Stimulated activated CD8-positive, alpha-beta memory T cell treated with anti-CD3 and anti-CD28 coated beads, Interleukin-7, amount 100 ng/mL, for 1 hour (primary cell): ENCODE measurements at places on chromosomes 5 and 9.

DNA sequence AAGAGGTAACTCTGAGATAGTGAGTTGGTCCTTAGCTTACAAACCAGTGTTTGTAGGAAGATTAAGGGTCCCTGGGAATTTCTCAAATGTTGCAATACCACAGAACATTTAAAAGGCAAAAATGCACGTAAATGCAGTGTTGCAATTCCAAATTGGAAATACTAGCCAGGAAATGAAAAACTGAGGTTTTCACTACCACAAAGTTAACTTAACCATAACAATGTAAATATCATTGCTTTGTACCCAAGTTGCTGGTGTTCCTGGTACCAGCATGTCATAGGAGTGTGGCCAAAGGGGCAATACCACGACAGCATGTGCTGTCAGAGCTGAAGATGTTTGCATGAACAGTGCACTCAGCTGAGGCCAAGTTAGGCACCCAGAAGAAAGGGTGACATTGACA lies 382.9 kb downstream of the GLIS3 start:
- DNase-seq = no peak

DNA sequence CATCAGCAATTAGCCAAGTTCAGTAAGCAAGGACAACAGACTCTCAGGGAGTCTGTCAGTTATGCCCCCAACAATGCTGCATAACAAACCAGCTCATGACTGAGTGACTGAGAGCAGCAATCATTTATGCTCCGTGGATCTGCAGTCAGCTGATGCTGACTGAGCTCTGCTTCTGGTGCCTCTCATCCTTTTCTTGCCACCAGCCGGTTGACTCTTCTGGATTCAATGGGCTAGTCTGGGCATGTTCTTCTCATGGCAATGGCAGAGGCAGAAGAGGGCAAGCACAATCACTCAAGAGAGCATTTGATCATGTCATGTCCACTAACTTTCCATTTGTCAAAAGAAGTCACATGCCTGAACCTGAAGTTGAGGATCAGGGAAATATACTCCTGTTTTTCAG lies 157.0 kb upstream of the NTRK2 start:
- DNase-seq = no peak

DNA sequence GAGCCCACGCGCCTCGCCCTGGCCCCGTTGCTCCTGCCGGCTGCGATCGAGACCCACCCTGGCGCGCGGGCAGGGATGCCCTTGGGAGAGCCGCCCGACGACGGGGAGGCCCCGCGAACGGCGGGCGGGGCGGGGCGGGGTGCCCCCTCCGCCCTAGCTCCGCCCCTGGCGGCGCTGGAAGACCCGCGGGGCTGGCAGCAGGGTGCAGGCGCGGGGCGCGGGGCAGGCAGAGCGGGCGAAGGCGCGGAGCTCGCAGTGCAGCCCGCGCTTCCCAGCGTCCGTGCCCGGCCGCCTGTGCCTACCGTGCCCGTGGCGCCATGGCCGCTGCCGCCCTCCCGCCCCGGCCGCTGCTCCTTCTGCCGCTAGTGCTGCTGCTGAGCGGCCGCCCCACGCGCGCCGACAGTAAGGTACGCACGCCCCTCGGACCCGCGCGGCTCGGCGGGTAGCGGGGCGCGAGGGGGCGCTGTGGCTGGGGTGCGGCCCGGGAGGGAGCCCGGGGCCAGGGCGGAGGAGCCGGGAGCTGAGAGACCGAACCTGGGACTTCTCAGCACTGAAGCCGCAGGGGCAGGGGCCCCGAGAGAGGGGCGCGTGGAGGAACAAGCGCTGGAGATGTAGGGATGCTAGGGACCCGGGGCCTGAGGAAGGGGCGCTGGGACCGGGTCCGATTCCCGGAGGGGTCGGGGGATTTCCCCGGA lies at the start of gene OLFML2A:
Gene OLFML2A, plus strand, starts transcription at position 180 of the 695 bp plus-strand sequence. Its CDS starts 138 bp downstream, at position 318.
- no peak for DNase-seq

- DNase-seq = no peak
These were observed 1.9 kb upstream of the LRRC70 start for GRCh38 chr5:62576570-62577170.

- DNase-seq = no peak
These were observed 135.9 kb downstream of the ZSWIM6 start for GRCh38 chr5:61467766-61468482.

GRCh38 chr9:135152614-135153334 lies 65.3 kb downstream of the OLFM1 start:
- DNase-seq = no peak

DNA sequence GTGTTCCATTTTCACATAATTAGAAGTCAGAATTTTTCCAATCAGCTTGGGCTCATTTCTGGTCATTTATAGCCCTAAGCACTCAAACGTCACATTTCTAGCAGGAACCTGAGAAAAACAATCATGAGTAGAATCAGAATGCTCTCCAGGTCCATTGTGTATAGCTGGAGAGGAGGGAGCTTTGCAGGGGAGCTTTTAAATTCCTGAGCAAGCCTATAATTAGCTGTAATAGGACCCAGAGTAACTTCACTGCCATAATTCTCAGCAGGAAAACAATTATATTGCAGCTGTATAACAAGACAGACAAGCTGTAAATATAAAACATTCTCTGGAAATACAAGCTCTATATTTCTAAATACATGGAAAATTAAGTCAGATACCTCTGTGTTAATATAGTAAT lies 637.6 kb upstream of the SGCD start:
- DNase-seq = no peak

- no peak for DNase-seq
These were observed 461.9 kb upstream of the NUDT12 start for GRCh38 chr5:104024538-104024937.

- no peak for DNase-seq
These were observed 31.7 kb downstream of the MRPL22 start for GRCh38 chr5:154972476-154973080.

DNA sequence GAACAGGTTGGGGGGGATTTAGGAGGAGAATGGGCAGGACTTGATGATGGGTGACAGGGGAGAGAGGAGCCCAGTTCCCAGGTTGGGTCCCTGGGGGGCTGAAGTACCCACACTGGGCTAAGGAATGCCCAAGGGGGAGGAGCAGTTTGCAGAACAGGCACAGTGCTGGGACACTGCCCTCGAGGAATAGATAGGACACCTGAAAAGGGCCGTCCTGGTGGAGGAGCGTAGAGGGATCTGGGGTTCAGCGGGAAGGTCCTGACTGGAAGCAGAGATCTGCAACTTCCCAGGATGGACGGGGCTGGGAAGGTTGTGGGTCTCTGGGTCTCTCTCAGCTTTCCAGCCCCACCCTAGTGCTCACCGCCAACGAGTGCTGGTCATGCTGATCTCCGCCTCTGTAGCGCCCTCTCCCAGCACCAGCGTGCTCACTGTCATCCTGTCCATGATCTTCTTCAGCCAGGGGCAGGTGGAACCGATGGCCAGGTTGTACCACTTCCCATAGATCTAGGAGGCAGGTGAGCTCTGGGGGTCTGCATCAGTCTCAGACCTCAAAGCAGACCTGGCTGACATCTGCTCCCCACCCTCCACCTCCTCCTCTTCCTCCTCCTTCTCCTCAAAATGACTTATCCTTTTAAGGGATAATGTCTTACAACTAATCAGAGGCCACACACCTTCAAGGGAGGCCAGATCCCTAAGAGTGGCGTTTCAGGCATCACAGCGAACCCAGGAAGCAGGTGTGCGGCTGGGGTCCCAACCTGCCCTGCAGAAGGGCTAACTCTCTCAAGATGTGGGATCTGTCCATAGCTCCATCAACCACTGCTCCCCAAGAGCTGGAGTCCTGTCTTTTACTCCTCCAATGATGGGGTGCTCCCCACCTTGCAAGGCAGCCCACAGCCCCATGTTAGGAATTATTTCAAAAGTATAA lies 1.6 kb downstream of the AMBP start:
- DNase-seq = no peak

- DNase-seq = no peak
These were observed 27.6 kb downstream of the TPPP start for GRCh38 chr5:665541-665955.

GRCh38 chr9:135087489-135087792 lies at the start of gene OLFM1:
Gene OLFM1 (plus strand): TSS chr9:135087668. CDS start chr9:135087990, 322 bp downstream.
- no peak for DNase-seq

- DNase-seq = no peak
These were observed 27.7 kb downstream of the FUBP3 start for GRCh38 chr9:130606887-130607600.

- DNase-seq = peak; percentile 68
These were observed at the start of gene MRPL41 for GRCh38 chr9:137551264-137552021. Gene MRPL41 (plus strand): TSS chr9:137551879. CDS start chr9:137552082, 203 bp downstream.

DNA sequence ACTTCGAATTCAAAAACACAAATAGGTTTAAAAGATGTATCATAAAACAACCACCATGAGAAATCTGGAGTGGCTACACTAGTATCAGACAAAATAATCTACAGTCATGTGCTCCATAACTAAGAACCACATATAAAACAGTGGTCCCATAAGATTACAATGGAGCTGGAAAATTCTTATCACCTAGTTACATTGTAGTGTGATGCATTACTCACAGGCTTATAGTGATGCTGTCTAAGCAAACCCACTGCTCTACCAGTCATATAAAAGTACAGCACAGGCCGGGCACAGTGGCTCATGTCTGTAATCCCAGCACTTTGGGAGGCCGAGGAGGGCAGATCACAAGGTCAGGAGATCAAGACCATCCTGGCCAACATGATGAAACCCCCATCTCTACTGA lies 160.1 kb downstream of the ROR2 start:
- no peak for DNase-seq

- DNase-seq = no peak
These were observed 35.2 kb upstream of the PDE8B start for GRCh38 chr5:77175231-77175630.

DNA sequence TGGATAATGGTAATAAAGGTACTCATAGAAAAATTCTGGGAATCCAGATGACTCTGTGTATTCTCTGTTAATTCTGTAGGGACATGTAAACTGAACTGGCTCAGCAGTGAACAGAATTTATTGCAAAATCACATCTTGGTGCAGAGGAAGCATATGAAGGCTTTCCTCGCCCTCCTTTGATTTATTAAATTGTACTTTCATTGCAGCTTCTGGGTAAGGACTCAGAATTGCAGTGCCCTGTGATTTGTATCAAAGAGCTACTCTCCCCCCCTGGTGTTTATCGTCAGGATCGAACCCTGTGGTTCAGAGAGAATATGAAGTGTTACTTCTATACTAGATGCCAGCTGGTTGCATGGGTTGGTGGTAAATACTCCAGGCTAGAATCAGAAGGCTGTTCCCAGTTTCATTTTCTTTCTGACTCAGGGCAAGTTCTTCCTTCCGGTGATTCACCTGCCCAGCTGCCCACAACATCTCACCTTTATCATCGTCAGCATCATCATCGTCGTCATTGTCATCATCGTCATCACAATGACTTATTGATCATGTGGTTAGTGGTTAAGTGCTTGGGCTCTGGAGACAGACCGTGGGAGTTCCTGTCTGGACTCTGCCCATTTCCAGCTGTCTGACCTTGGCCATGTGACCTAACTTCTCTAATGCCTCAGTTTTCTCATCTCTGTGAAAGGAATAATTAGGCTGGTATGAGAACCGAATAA lies 238.8 kb downstream of the ARHGAP26 start:
- DNase-seq = peak; percentile 39

- DNase-seq = no peak
These were observed 252.4 kb upstream of the DAPK1 start for GRCh38 chr9:87245271-87245670.

- no peak for DNase-seq
These were observed 183.1 kb upstream of the S1PR3 start for GRCh38 chr9:88808019-88808656.

DNA sequence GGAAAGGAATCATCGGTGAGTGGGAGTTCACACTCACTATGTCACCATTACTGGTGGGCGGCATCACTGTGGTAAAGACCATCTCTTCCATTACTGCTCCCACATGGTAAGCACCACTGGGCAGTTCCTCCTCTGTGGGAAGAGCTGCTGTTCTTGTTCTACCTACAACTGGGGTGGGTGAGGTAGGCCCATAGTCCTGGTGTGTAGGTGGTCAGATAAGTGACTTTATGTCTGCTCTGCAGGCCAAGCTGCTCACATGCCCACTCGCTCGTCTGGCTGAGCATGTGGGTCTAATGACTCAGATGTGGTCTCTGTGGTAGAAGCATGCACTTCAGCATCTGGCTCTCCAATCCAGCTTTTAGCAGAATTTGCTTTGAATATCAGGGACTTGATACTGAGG lies 82.9 kb downstream of the TMEM215 start:
- no peak for DNase-seq

DNA sequence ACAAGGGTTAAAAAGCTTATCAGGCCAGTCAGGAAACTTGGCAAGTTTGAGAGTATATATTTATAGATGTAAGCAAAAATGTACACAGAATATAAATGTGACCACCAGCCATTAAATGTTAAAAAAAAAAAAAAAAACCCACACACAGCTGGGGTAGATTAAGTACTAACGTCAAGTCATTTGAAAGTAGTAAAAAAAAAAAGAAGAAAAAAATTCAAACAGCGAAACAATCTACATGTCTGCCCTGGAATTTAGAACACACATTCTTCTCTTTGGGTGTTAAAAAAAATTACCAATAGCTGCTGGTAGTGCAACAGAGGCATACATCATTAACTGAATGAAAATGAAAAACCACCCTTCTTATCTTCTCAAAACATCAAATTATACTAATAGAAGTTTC lies 269.7 kb downstream of the MLLT3 start:
- DNase-seq = no peak

DNA sequence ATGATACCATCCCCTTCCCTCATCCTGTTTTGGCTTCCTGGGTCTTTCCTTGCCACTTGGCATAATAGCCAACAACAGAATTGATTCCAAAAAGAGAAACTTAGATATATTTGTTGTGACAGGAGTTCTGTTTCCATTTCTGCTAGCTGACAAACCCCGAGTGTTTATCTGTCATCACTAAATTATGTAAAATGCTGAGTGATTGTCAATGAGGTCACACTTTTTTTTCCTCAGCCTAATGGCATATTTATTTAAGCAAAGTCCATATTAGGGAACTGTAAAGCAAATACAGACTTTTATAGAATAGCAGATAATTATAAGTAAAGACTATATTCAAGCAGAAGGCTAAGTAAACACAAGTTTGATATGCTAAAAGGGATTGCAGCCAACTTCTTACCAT lies 64.0 kb downstream of the RGS7BP start:
- DNase-seq = no peak

GRCh38 chr5:38167562-38167996 lies 90.8 kb upstream of the EGFLAM start:
- DNase-seq = no peak

DNA sequence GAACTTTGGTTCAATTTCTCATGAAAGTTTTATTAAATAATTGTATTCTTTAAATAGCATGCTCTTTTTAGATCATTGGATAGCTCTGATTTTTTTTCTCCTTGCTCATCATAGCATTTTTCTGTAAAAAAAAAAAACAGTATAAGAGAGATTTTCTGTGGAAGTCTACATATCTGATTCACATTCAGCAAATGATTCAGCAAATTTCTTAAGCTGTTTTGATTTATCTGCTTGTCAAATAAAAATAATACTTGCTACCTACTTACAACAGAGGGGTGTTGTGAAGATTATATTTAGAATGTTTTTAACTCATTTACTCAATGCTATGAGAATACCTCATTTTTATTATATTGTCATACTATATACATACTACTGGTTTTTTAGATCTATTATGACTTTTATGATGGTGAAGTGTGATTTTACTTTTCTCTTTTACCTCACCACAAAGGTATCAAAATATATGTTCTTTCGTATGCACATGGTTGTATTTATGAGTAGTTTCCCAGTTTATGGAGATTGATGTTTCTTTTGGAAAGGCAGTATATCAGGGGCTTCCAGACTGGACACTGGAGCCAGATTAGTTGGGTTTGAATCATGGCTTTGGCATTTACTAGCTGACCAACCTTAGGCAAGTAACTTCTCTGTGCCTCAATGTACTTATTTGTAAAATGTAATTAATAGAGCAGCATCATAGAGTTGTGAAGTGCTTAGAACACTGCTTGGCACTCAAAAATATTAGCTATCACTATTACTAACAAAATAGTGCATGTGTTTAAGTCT lies 25.5 kb downstream of the TNPO1 start:
- no peak for DNase-seq
